Naive B cell (primary cell): ENCODE measurements at places on chromosomes 12 and 14. TPM values are rescaled to one million over a fixed set of nuclear protein-coding genes. Genes with fewer than 3 reads are reported as not detected.

BCL11B gene
- polyA plus RNA-seq: not detected

LRRIQ1 gene
- polyA plus RNA-seq: not detected

- H3K27ac ChIP-seq: no peak overlapping the region
- H3K4me1 ChIP-seq: no peaks in the 10 kb centered on the region
- no peaks in the 10 kb centered on the region for H3K27me3 ChIP-seq
- H3K4me3 ChIP-seq: no peak overlapping the region
- no peaks in the 10 kb centered on the region for H3K36me3 ChIP-seq
These were observed 105.2 kb downstream of the GARIN6 start for GRCh38 chr12:99752740-99753139.

DNA sequence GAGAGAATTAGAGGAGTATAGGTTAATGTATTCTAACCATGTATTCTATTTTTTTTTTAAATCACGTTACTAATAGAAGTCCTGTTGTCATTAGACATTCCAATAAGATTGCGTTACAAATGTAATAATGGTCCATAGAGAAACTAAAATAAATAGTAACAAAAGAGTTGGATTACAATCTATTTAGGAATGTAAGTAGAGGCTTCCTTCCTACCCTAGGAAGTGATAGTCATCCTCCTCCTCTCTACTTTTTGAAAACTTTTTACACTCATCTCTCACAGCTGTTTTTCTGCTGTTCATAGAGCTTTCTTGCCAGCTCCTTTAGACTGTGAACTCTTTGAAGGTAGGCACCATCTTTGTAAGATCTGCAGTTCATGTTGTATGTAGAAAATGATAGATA, 23.6 kb downstream of the TRHDE start:
- no peaks in the 10 kb centered on the region for H3K4me1 ChIP-seq
- no peak overlapping the region for H3K4me3 ChIP-seq
- no peak for DNase-seq

GRCh38 chr14:82719617-82720016, 1186.0 kb upstream of the SEL1L start:
- no peaks in the 10 kb centered on the region for H3K27me3 ChIP-seq
- no peaks in the 10 kb centered on the region for H3K4me1 ChIP-seq
- H3K27ac ChIP-seq: no peak overlapping the region

- H3K4me3 ChIP-seq: peak within 1 kb of the TSS; percentile 90
- DNase-seq: peak; percentile 19
- peaks cover 39% of the 10 kb centered on the region for H3K4me1 ChIP-seq
- H3K36me3 ChIP-seq: no peaks in the 10 kb centered on the region
These were observed at the start of gene ARHGEF40 for GRCh38 chr14:21070083-21070609. Gene ARHGEF40 (plus strand): TSS chr14:21070304. CDS start chr14:21070397, 93 bp downstream.

GRCh38 chr12:2691345-2692071, 103.3 kb upstream of the FKBP4 start:
- H3K36me3 ChIP-seq: no peaks in the 10 kb centered on the region
- H3K4me3 ChIP-seq: peak overlapping the region; percentile 94
- H3K4me1 ChIP-seq: peaks cover 42% of the 10 kb centered on the region
- peak overlapping the region; percentile 94 for H3K27ac ChIP-seq
